ENCODE measurements at places on chromosomes 12 and 14. TPM values are rescaled to one million over a fixed set of nuclear protein-coding genes. Genes with fewer than 3 reads are reported as not detected.
A peak's percentile ranks its signal among the peaks of the same experiment; 100 is the strongest.

The WNT1 gene
- polyA plus RNA-seq = not detected

The PLEKHD1 gene
- polyA plus RNA-seq = not detected

The VRTN gene
- polyA plus RNA-seq = not detected

GRCh38 chr12:84131076-84131475 is 781.5 kb downstream of the SLC6A15 start:
- peak; percentile 83 for DNase-seq

DNA sequence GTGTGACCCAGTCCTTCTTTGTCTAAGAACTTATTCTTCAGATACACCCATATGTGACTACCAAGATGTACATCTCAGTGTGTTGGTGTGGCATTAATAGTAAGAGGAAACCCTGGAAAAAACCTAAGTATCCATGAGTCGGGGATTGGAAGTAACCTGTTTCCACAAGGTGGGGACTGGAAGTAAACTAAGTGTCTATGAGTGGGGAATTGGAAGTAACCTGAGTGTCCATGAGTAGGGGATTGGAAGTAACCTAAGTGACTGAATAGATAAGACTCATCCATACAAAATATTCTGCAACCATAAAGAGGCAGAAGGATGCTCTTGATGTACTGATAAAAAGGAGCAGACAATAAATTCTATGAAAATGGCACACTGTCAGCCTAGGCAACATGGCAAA is 184.7 kb downstream of the PHETA1 start:
- no peak for DNase-seq

DNA sequence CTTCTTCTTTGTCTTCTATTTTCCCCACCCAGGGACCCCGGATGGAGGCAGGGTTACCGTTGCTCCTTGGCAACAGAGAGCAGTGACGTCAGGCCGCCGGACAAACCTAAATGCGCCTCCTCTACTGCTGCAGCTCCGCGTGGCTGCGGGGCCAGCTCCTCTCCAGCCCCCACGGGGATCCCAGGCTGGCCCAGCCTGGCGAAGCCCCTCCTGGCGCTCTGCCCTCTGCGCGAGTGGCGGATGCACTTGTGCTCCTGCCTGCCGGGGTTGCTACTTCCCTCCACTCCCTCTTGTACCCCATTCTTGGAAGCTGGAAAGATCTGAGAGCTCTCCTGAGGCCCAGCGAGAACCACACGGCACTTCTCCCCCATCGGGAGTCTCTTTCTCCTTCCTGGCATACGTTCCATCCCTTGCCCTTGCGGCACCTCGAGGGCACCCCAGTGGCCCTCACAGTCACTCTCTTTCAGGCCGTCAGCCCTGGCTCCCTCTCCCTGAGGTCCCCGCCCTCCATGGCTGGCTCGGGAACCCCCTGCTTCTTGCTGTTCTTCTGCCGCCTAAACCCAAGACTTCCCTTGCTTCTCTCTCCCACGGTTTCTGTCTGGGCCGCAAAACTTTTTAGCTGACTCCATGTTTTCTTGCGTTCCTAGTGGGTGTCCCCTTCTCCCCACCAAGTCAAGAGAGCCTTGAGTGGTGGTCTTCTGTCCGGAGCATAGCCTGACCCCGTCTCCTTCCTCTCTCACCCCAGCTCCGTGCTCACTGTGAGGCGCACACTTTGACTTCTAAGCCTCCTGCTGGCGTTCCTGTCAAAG is 121.7 kb downstream of the PAPOLA start:
- DNase-seq = no peak

- DNase-seq = no peak
These were observed 7.5 kb downstream of the RIMBP2 start for GRCh38 chr12:130708648-130709047.

DNA sequence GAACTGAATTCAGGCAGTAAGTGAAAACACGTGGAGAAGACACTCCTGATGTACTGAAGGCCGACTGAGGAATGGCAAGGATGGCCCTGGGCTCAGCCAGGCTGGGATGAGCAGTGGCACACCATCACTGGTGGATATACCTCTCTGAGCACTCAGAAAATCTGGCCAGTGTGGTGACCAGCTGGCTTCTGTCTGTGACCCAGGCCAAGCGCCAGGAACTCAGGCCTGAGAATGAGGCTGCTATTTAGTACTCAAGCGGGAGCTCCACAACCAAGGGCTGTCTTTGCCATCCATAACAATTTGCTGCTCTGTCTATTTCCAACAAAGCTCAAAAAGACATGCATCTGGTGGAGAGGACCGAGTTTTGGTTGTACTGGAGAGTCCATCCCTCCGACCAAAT is 586.3 kb downstream of the BCL11B start:
- no peak for DNase-seq

GRCh38 chr12:97257726-97258125 is 204.9 kb upstream of the RMST start:
- no peak for DNase-seq

DNA sequence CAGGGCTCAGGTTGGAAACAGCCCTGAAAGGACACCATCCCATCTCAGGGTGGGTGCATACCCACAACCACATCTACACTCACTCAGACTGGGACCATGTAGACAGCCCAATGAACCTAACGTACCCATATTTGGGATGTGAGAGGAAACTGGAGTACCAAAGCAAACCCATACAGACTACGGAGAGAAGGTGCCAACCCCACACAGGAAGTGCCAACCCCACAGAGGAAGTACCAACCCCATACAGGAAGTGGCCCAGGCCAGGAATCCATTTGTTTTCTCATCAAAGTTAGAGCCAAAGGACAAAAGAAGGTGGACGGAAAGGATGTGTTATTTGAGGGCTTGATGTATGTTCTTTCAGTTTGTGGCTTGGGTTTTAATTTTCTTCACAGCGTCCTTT is 19.5 kb upstream of the SPIC start:
- DNase-seq = no peak

DNA sequence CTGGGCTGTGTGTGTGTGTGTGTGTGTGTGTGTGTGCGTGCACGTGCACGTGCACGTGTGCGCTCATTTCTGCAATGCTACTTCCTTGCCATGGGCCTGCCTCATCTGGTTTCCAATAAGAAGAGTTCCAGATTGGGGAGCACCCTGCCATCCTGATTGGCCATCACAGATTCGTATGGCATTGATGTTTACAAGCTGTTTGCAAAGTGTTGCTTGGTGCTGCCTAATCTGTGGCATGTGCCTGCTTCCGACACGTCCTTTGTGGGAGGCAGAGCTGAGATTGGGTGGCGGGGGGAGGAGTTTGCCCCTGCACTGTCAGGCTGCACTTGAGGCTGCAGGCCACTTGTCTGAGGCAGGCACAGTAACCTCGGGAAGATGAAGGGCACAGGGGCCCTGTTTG is 39.2 kb downstream of the SAMD4A start:
- no peak for DNase-seq

DNA sequence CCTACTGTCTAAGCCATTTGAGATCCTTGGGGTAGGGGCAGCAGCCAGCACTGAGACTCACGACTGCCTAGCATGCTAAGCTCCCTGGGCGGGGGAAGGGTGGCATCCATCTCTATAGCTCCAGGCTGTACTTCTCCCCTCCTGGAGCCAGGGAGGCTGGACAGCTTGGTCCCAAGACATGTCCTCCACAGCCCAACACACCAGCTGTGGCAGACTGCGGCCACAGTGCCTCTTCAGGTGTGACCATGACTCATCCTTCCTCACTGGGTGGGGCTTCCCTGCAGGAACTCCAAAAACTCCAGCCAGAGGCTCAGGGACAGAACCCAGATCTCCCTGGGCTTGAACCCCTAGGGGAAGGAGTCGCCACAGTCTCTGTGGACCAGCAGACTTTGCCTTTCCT is 193.9 kb downstream of the GPHN start:
- DNase-seq = no peak

DNA sequence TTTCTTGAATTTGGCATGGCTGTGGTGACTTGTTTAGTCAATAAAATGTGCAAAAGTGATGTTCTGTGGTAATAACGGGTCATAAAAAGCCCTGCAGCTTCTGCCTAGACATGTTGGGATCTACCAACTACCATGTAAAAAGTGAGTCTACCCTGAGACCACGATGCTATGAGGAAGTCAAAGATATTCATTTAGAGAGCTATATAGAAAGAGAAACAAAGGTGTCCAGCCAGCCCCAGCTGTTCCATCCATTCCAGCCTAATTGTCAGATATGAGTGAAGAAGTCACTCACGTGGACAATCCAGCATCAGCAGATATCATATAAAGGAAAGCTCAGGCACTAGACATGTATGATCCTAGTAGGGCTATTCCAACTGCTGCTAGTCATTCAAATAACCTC is 117.2 kb upstream of the SSTR1 start:
- no peak for DNase-seq

GRCh38 chr14:91873471-91874415 is 6.4 kb upstream of the TC2N start:
- peak; percentile 21 for DNase-seq

GRCh38 chr14:56057767-56058166 is 60.4 kb upstream of the PELI2 start:
- no peak for DNase-seq

DNA sequence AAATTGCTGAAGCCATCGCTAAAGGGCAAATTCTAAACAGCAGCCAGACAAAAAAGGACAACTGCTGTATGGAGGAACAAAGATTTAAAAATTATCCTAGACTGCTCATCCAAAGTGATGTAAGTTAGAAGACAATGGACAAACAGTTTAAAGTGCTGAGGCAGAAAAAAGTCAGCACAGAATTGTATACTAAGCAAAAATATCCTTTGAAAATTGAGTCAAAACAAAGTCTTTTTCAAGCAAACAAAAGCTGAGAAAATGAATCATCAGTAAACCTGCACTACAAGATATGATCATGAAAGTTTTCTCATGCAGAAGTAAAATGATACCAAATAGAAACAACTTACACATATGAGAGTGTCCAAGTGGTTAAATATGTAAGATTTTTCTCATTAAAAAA is 43.6 kb downstream of the EML5 start:
- DNase-seq = peak; percentile 23

DNA sequence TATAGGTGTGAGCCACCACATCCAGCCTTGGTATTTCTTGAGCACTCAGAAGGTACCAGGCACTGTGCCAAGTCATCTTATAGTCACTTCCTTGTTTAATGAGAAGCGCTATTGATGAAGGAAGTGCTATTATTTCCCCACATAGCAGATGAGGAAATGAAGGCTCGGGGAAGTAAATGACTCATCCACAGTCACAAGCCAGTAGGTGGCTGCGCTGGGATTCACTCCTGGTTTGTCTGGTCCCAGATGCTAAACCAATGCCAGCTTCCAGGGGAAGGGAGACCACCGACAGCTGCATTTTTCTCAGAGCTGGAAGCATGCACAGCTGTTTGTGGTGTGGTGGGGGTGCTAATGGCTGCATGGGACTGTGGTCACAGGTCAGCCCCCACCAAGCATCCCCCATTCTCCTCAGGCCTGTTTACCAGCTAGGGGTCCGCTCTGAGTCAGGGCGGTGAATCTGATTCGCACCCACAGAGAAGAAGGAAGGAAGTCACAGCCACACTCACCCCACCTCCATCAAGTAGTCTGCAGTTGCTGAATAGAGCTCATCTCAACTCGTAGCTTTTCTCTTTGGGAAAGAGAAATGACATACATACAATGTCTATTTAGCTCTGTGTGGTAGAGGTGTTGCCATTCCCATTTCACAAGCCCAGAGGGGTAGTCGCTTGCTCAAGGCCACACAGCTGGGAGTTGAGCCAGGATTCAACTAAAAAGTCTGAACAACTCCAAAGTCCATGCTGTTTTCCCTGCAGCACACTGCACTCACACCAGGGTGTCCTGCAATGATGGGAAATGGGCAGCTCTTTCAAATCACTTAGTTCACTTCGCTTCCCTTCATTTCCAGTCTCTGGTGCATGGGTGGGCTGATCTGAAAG is 6.3 kb upstream of the LTBP2 start:
- DNase-seq = peak; percentile 74

DNA sequence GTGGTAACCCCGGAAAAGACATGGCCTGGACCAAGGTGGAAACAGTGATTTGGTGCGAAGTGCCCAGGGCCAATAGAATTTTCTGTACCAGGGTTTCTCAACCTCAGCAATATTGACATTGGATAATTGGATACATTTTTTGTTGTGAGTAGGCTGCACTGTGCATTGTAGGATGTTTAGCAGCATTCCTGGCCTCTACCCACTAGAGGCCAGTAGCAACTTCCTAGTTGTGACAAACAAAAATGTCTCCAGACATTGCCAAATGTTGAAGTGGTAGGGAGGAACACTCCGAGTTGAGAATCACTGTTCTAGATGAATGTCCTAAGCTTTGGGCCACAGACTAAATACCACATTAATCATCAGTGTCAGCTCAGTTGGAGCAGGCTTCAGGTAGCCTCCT is 6.2 kb upstream of the CGRRF1 start:
- peak; percentile 47 for DNase-seq

DNA sequence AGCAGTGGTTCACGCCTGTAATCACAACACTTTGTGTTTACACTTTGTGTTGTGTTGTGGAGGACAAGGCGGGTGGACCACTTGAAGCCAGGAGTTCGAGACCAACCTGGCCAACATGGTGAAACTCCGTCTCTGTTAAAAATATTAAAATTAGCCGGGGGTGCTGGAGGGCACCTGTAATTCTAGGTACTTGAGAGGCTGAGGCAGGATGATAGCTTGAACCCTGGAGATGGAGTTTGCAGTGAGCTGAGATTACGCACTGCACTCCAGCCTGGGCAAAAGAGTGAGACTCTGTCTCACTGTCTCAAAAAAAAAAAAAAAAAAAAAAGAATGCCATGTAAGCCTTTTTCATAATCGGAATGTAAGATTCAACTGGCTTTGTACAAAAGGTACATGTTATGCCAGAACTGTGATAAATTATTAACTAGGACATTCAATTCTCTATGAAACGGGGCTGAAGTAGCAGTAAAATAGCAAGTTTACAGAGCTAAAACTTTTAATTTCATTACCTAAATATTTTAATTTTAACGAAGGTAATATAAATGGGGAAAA is 13.9 kb upstream of the PITPNM2 start:
- DNase-seq = no peak
